SJSA1 (cell line): ENCODE measurements at places on chromosomes 11 and 22.

GRCh38 chr11:58586998-58587397, 8.1 kb downstream of the ZFP91 start:
- no peak for DNase-seq

DNA sequence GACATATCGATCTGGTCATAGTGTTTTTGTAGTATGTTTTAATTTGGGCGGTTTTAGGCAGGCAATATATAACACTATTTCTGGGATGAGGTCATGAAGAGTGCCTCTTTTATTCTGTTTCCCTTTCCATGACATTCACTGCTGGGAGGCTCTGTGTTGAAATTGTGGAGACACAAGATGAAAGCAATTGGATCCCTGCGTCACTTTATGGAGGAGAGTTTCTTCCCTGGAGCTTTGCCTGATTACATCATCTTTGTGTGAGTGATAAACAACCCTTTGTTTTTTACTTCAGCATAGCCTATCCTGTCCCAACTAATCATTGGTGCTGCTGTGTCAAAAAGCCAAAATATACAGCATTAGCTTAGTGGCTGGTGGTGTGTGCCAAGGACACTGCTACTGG, 48.6 kb downstream of the PARVG start:
- no peak for DNase-seq

DNA sequence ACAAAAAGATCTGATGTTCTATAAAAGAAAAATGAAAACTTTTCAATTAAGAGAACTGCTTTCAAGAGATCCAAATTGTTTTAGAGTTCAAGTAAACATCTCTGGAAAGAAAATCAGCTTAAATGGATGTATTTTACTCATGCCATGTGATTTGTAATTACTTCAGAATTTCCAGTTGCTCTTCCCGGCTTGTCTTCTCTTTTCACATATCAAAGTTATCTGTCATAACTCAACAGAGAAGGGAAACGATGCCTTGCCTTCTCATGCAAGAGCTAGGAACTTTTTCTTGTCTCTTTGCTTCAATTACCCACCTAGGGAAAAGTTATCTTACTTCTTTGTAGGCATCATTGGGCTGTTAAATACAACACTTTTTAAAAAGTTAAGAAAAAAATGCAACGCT, 255.2 kb upstream of the POU2AF2 start:
- no peak for DNase-seq

DNA sequence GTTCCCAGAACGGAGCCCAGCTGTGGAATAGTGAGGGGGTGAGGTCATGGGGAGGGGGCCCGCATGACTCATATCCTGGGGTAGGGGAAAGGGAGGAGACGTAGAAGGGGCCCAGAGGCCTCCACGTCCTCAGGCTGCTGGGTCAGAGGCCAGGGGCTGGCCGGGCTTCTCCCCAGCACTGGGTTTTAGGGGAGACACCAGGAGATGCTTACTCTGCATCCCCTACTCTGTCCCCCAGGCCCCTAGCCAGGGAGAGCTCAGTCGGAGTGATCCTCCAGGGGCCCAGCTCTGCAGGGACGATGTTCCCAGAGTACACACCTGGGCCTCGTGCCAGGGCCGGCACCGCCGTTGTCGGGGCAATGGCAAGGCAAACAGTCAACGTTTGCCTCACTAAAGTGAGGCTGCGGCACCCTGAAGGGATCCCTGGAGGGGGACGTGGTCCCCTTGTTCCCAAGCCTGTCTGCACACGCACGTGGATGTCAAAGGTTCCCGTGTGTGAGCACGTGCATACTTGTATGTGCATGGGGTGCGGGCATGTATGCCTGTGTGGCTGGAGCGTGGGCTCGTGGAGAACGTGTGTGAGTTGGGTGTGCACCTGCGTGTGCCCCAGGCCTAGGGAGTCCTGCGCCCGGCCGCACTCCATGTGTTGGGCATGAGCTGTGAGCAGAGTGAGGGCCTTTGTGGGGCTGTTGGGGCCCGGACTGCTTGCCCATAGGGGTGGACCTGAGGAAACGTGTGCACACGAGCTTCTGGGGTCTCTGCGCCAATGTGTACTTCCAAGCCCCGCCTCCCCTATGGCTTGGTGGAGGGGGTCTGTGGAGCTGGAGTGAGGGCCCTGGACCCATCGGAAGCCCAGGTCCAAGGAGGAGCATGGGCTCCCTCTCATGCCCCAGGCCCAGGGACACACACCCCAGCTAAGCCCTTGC, 14.2 kb downstream of the PRR33 start:
- no peak for DNase-seq

DNA sequence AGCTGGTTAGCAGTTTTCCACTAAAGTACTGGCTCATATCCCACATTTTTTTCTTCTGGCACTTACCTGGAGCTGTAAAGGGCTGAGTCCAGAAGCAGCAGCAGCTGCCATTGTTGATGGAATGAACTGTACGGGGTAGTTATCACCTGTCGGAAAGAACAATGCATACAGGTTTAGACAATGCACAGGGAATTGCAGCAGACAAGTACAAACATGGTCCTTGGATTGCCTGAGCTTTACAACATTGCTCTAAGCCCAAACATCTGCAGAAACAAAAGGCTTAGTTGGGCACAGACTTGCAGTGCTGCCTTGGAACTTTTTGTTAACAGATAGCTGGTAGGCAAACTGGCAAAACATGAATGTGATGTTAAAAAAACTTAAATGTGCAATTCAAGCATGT, 258.8 kb downstream of the SOX6 start:
- DNase-seq = no peak

- no peak for DNase-seq
These were observed 192.5 kb downstream of the CEP164 start for GRCh38 chr11:117520201-117520600.

DNA sequence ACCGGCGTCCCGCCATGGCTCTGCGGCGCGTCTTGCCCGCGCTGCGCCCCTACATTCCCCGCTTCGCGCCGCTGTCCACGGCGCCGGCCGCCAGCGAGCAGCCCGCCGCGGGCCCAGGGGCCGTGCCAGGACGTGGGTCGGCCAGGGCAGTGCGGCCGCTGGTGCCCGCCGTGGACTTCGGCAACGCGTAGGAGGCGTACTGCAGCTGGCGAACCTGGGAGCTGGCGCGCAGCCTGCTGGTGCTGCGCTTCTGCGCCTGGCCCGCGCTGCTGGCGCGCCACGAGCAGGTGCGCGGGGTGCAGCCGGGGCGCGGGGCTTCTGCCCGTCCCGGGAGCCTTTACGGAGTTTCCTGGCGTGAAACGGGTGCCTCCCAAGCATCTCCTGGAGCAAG, 20.1 kb downstream of the DGCR6L start:
- DNase-seq = peak; percentile 50

DNA sequence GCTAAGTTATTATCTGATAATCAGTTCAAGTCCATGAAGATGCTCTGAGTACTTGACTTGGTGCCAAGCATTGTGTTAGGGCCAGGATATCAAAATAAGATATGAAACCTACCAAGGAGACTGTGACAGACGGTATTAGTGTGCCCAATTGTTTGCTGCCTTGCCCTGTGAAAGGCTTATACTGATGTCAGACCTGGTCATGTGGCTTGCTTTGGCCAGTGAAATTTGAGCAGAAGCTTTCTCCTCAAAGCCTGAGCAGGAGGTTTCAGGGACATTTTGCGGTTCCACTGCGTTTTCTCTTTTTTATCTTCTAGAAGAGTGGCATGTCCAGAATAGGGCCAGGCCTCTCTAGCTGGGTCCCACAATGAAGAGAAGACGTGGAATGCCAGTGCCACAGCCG, 15.8 kb upstream of the PKNOX2 start:
- no peak for DNase-seq

DNA sequence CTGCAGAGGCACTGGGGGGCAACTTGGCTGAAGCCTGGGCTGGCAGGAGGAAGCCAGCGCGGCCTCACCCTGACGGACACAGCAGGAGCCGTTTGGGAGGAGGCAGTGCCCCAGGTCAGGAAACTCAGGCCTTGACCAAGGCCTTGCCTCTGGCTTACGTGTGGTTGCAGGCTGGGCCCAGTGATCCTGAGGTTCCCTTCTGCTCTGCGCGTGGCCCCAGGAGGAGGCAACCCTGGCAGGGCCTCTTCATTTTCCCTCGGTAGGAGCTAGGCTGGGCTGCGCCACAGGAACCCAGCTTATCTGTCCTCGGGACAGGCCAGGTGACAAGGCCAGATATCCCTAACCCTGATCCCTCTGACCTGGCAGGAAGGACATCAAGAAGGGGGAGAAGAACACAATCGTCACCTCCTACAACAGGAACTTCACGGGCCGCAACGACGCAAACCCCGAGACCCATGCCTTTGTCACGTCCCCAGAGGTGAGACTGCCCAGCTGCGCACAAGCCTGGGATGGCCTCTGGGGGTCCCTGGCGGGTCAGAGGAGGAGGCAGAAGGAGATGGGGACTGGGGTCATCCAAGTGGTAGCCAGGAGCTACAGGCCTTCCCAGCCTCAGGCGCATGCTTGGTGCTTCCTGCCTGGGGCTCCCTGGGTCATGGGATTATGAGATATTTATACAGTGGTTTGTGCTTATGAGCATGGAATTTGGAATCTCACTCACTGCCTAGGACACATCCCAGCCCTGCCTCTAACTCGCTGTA, 20.6 kb downstream of the POLR3H start:
- DNase-seq = no peak

DNA sequence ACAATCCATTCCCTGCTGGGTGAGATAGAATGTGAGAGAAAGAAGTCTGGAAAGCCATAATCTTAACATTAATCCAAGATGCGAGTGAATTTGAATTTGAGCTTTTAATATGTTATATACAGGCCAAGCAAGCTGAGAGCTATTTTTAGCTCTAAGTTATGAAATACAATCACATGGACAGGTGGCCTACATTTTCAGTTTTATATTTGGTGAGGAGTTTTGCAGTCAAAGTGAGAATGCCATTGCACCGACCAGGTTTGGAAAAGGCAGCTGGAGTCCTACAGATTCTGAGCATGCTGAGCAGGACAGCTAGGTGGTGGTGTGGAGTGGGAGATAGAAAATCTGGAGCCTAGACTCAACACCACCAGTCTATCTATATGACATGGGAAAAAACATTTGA, 12.0 kb downstream of the OR5B21 start:
- DNase-seq = no peak

DNA sequence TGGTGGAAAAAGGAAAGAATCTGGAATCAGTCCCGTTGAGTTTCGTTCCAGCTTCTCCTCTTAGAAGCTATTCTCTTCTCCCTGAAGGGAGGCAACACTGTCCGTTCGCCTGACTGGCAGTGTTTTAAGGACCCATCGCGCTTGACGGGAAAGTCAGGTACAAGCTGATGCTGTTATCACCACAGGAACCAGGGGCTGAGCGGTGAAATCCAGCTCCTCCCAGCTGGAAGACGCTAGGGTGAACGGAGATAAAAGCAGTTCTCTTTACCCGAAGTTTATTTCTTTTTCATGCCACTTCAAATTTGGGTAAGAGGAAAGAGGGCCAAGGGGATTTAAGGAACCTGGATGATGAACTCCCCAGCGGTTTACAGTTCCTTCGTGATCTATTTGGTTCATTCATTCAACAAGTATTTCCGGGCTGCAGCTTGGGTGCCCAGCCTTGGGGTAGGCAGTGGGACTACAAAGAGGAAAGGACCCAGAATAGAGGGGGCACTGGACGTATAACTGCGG, 551 bp upstream of the DEUP1 start:
- no peak for DNase-seq

GRCh38 chr11:68345776-68346461, 33.5 kb downstream of the LRP5 start:
- DNase-seq = no peak

- no peak for DNase-seq
These were observed 89.9 kb upstream of the ARHGAP20 start for GRCh38 chr11:110802162-110802561.

DNA sequence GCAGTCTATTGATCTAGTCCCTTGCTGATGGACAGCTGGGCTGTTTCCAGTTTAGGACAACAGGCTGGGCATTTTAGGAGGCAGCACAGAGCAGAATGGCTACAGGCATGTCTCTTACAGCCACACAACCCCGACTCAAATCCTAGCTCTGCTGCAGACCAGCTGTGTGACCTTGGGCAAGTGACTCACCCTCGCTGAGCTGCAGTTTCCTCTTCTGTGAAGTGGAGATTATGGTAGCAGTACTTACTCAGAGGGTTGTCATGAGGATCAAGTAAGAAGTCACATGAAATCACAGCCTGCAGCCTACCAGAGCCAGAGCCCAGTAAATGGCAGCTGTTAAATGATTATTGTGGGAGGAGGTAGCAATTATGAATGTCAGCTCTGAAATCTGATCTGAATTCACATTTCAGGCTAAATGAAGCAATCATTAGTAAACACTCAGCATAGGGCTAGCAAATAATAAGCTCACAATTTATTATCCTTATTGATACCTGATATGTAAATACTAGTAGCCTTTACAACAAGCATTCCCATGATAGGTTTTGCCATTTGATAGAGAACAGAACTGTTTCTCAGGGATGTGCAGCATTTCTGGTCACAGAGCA, 58.9 kb downstream of the MYEOV start:
- DNase-seq = peak; percentile 92

DNA sequence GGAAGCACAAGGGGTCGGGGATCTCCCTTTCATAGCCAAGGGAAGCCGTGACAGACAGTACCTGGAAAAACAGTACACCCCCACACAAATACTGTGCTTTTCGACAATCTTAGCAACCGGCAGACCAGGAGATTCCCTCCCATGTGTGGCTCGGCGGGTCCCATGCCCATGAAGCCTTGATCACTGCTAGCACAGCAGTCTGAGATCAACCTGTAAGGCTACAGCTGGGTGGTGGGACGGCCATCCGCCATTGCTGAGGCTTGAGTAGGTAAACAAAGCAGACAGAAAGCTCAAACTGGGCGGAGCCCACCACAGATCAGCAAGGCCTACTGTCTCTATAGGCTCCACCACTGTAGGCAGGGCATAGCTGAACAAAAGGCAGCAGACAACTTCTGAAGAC, 180.2 kb upstream of the SOX6 start:
- DNase-seq = no peak

DNA sequence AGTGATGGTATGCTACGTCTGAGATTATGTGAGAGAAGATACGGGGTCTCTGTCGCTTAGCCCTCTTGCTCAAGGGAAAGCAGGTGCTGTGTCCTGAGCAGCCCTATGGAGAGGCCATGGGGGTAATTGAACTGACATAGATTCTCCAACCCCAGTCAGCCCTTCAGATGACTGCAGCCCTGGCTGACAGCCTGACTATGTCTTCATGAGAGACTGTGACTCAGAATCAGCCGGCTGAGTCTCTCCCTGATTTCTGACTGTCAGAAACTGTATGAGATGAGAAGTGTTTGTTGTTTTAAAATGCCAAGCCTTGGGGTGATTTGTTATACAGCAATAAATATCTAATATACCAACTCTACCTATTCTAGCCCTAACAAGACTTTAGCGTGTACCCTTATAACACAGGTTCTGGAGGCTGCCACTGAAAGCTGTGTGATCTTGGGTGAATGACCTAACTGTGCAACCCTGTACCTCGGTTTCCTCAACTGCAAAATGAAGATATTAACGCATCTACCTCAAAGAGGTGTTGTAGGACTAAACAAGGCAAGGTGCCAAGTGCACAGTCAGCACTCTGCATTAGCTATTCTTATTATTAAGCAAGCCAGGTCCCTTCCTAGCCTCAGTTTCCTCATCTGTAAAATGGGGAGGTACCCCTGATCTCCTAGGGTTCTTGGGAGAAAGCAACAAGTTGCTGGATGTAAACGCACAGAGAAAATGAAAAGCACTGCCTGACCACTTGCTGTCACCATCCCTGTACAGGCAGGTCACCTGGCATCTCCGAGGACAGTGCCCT, 24.9 kb downstream of the SLC43A1 start:
- DNase-seq = no peak

GRCh38 chr11:68444566-68444965, 16.0 kb upstream of the PPP6R3 start:
- DNase-seq = no peak

- DNase-seq = no peak
These were observed 8.0 kb downstream of the NCAPH2 start for GRCh38 chr22:50516068-50516467.
